ENCODE measurements at places on chromosomes 1 and 21.

GRCh38 chr1:43625063-43625780 is 24.7 kb upstream of the KDM4A start:
- no peak for DNase-seq

GRCh38 chr1:50720457-50721053 is 239.5 kb downstream of the FAF1 start:
- no peak for DNase-seq

- DNase-seq = no peak
Measured at GRCh38 chr1:158248118-158248517, 6.1 kb upstream of the CD1A start.

GRCh38 chr1:239922778-239923522 is 168.7 kb upstream of the FMN2 start:
- no peak for DNase-seq

DNA sequence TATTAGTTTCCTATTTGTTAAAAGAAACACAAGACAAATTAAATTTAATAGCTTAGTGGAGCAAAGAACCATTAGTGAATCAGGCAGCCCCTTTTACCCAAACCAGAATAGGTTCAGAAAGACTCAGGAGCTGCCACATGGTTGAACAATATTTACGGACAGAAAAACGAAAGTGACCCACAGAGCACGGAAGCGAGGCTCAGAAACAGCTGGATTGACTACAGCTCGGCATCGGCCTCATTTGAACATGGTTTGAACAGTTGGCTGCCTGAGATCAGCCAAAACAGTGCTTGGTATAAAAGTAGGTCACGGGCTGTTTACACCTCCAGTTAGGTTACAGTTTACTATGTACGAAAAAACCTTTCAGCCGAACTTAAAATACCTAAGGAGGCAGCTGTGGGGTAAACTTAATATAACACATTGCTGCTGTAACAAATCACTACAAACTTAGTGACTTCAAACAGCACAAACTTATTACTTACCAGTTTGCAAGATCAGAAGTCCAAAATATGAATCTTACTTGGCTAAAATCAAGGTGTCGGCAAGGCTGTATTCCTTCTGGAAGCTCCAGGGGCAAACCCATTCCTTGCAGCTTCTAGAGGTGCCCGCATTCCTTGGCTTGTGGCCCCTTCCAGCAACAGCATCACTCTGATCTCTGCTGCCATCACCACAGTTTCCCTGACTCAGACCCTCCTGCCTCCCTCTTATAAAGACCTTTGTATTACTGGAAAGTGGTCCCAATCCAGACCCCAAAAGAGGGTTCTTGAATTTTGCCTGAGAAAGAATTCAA is 11.8 kb downstream of the PADI4 start:
- no peak for DNase-seq

DNA sequence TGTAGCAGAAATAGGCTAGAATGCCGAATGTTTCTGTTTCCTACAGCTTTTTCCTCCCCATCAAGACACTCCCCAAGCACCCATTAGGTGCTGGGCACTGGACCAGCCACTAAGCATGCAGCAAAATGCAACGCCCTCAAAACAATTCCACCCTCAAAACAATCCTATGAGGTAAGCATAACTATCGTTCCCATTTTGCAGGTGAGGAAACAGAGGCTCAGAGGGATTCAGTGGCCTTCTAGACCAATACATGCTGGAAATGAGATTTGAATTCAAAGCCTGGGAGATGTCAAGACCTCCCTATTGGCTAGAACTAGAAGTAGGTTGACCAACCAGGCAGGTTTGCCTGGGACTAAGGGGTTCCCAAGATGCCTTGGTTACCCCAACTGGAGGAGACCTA is 10.2 kb upstream of the ALDH4A1 start:
- no peak for DNase-seq

GRCh38 chr1:201904579-201904978 is 15.9 kb downstream of the SHISA4 start:
- no peak for DNase-seq

DNA sequence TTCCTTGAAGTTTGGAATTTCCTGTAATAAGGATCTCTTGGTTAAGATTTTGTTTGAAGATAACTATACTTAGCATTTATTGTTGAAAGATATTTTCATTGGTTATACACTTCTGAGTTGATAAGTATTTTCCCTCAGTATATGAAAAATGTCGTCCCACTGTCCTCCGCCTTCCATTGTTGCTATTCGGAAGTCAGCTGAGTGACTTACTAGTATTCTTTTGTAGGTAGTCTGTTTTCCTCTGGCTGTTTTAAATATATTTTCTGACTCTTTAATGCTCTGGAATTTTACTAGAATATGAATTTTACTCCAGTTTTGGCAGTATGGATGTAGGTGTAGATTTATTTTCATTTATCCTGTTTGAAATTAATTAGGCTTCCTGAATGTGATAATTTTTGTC is 498.7 kb upstream of the NFIA start:
- no peak for DNase-seq

GRCh38 chr1:18783705-18784481 is 75.6 kb downstream of the TAS1R2 start:
- no peak for DNase-seq

DNA sequence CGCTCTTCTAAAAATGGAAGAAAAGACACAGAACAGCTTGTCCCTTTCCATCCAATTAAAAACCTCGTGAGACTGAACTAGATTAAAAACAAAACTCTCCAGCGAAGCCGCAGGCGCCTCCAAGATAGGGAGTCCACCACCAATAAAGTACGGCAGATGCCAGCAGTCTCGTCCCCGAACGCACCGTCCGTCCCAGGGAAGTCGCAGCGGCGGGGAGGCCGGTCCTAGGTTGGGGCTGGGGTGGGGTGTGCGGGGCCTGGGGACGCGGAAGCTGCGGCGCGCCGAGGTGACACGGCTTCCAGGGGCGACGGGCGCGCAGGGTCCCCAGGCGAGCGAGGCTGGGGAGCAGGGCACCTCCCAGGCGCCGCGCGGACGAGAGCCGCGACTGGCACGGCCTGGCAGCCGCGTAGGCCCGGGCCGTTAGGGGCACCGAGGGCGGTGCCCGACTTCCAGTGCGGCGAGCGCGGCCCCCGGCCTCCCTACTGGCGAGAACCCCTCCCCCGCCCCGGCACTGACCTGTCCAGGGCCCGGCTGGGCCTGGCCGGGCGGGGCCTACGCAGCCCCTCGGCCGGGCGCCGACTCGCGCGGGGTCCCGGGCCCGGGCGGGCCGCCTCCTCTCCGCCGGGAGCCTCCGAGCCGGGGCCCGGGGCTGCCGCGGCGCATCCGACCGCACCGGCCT is 28.3 kb upstream of the A3GALT2 start:
- peak; percentile 10 for DNase-seq

DNA sequence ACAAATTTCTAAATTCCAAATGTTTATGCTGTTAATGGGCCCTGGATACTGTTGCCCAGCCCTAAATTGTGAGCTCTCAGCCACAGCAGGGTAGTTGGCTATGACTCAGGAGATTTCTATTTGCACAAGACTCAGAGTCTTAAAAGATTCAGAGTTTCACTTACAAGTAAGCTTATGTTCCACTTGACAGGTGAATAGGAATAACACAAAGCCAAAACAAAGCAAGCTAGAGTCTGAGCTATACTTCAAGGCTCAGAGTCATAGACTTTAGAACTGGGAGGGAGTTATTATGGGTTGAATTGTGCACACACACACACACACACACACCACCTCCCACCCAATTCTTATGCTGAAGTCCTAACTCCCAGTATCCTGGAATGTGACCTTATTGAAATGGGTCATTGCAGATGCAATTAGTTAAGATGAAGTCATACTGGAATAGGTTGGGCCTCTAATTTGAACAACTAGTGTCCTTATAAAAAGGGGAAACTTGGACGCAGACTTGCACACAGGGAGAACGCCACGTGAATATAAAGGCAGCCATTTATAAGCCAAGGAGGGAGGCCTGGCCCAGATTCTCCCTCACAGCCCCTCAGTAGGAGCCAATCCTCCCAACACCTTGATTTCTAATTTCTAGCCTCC is 30.2 kb downstream of the PRDX6 start:
- no peak for DNase-seq

DNA sequence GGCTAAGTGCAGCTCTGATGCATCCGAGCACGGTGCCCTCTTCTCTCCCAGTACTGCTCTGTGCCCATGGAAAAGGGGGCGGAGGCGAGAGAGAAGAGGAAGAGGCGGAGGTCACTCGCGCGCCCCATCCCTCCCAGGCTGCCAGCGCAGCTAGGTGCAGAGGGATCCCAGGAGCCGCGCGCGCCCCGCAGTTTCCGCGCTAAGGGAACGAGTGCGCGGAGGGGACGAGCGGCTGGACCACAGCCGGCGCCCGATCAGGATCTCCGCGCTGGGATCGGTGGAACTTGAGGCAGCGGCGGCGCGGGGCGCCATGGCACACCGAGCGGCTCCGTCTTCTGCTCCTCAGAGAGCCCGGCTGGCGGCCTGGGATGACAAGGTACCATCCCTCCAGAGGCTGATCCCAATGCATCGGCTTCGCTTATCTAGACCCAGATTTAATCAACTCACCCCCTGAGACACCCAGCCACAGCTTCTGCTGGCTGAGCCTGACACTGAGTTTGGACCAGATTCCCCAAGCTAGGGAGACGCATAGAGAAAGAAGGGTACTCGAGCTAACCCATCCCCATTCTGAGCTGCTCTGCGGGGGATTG is at the start of gene PTGFR:
Gene PTGFR (plus strand): TSS at position 114 of the 590 bp plus-strand sequence. CDS start 1,770 bp downstream, outside the sequence.
- no peak for DNase-seq

- peak; percentile 13 for DNase-seq
Measured at GRCh38 chr1:50930965-50931737, 28.9 kb downstream of the FAF1 start.

DNA sequence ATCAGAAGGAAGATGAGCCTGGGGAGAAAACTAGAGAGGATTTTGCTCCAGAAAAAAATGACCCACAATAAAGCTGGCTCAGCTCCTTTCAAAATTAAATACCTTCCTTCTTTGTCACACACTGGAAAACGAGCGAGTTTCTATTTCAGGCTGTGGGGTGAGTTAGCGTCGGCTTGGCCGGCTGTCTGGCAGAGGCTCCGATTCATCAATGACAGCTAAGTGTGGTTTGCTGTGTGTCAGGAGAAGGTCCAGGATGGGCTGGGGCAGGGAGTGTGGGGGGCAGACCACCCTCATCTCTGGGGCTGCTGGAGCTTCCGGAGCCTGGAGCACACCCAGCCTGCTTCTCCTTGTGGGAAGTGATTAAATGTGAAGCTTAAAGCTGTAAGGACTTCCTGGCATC is 120.2 kb downstream of the ETS2 start:
- no peak for DNase-seq

GRCh38 chr1:37513795-37514349 is 694 bp downstream of the MEAF6 start:
- peak; percentile 41 for DNase-seq

GRCh38 chr1:153422450-153423068 is 6.2 kb downstream of the S100A7A start:
- DNase-seq = peak; percentile 23
